Amniotic stem cell (primary cell): ENCODE measurements at places on chromosomes 1 and 21.
A peak's percentile ranks its signal among the peaks of the same experiment; 100 is the strongest.

- no peak for DNase-seq
Observed at GRCh38 chr1:55322842-55323241, 107.7 kb upstream of the USP24 start.

- no peak for DNase-seq
Observed at GRCh38 chr21:43191521-43191920, 22.7 kb downstream of the CRYAA start.

DNA sequence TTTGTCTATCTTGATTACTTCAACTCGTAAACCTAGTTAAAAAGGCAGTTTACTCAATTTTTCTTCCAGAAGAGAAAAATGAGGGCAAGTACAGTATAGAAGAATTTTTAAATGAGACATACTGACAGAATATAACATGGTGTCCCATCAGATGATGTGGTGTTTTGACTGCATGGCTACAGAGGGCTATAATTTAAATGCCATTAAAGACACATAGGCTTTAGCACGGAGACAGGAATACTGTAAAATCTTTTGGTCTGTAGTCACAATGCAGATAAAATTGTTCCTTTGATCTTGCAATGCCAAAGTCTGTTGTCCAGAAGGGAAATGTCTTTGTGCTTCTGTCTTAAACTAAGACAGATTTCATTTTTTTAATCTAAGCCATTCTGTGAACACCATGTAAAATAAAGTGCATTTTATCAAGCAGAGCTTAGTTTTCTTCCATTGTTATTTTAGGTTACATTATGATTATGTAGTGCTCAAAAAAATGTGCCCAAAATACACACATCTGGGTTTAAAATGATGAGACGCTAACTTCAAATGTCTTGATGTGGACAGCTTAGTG, 249.6 kb downstream of the PTPRC start:
- no peak for DNase-seq

DNA sequence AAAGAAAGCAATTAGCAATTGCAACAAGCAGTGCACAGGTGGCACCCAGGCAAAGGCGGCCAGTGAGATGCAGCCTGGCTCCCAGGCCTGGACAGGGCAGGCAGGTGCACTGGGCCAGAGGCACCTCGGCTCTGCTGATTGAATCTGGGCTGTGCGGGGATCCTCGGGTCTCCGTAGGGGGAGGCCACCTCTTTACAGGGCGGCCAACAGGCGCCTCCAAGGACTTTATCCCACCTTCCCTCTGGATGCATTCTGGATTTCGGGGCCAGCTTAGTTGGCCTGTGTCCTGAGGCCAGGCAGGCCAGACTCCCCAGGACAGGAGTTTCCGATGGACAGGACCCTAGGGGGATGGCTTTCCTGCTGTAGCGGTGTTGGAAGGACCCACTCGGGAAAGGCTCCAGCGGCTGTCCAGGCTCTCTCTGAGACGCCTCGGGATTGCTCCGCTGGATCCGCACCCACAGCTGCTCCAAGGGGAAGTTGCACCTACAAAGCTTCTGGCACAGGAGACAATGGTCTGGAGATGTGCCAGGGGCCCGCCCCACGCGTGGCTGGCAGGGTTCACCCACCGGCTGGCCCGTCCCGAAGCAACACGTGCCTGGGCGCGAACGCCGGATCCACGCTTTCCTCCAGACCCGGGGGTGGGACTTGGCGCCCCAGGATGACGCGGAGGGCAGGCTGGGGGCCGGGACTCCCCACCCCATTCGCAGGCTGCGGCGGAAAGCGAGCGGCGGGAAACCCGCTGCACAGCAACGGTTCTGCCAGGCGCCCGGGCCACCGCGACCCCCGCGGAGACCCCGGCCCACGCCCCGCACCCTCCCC, 810 bp downstream of the SLC19A1 start:
- no peak for DNase-seq

DNA sequence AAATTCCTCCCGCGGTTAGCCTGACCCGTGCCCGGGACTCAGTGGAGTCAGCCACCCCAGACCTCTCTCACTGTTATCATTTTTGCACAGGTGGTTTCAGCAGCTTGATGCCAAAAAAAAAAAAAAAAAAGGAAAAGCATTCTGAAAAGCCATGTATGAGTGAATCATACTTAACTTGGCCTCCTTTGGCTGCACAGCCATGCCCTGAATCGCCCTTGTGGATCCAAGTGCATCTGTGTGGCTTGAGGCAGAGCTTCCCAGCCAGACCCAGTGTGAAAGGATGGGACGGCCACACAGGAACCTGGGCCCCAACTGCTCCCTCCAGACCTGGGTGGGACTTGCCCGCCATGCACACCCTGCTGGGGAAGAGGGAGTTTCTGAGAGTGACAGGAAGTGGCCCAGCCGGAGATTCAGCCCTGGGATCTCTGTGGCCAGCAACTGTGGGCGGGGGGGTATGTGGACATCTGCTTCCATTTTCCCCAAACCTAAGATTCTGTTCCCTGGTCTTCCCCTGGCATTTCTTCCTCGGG, 8.6 kb downstream of the YBEY start:
- DNase-seq: no peak

- DNase-seq: no peak
Observed at GRCh38 chr21:17554679-17555465, 42.0 kb downstream of the CXADR start.

DNA sequence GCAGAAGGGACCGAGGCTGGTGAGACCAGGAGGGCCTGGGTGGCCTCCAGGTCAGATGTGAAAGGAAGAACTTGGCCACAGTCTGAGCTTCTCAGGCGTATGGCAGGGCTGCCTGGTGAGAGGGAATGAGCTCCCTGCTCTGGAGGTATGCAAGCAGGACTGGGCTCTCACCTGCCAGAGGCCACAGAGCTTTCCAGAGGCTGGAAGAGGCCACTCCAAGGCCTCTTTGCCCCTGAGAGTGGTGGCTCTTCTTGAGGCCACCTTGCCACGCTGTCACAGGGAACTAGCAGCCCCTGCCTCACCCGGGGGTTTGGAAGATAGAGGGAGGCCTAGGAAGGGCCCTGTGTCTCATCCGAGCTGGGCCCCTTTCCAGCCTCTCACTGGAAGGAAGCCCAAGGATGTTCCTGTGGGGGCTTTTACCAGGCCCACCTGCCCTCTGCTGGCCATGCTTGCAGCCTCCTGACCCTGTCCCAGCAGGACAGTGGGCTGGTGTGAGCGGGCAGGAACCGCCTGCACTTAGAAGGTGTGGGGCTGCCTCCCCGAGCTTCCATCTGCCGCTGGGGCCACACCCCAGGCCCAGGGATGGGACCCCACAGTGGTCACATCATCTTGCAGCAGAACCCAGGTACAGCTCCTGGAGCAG, 10.0 kb downstream of the PCSK9 start:
- no peak for DNase-seq

- DNase-seq: no peak
Observed at GRCh38 chr1:114549137-114549536, 32.3 kb downstream of the BCAS2 start.

DNA sequence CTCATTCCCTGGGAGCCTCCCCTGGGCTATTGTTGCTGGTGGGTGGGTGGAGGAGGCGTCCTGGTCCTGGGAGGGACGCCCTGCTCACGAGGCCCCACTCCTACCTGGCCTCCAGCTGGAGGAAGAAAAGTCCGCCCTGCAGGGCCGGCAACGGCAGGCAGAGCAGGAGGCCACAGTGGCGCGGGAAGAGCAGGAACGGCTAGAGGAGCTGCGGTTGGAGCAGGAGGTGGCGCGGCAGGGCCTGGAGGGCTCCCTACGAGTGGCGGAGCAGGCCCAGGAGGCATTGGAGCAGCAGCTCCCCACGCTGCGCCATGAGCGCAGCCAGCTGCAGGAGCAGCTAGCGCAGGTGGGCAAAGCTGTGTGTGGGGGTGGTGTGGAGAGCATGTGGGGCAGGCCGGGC, 24.9 kb downstream of the CROCC start:
- no peak for DNase-seq

GRCh38 chr1:213371847-213372619, 321.0 kb downstream of the RPS6KC1 start:
- DNase-seq: no peak

GRCh38 chr1:30916296-30916695, 7.7 kb upstream of the SDC3 start:
- no peak for DNase-seq

DNA sequence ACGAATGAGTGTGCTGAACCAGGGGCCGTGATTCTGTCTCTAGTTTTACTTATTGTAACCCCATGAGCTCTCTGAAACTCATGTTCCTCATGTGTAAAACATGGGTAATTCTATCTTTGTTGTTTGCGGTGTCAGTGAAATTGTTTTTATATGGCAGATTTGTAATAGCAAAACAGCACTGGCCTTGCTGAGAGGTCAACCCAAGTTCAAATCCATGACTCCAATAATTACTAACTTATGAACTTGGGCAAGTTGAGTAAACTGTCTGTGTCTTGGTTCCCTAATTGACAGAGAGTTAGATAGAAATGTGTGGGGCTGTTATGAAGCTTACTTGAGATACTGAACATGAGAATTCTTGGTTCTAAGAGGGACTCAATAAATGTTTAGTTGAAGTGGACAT, 17.8 kb downstream of the C1orf116 start:
- DNase-seq: no peak

GRCh38 chr1:93257889-93258288, 77.4 kb downstream of the CCDC18 start:
- DNase-seq: no peak

DNA sequence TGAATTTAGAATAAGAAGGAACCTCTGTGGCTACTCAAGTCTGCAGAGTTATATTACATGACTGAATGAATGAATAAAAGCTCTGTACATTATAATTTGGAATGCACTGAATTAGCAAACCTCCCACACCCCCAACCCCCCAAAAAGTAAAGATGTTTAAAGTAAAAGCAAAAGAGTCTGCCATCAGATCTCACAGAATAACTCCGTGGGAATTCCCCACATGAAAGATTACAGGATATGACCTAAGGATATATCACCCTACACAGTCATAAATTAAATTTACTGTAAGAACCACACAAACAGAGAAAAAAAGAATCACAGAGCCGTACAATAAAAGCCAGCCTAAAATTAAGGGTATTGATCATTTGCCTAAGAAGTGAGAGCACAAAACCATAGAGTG, 587.3 kb downstream of the PTPRC start:
- no peak for DNase-seq

- no peak for DNase-seq
Observed at GRCh38 chr1:169594391-169594790, 8.1 kb upstream of the F5 start.

GRCh38 chr1:92188436-92189255, 29.1 kb upstream of the C1orf146 start:
- DNase-seq: no peak

- no peak for DNase-seq
Observed at GRCh38 chr1:231419738-231420298, 2.3 kb downstream of the EGLN1 start.

- DNase-seq: peak; percentile 3
Observed at GRCh38 chr1:63327417-63328054, 5.2 kb downstream of the FOXD3 start.

GRCh38 chr1:214310010-214310409, 29.1 kb downstream of the SMYD2 start:
- DNase-seq: no peak

GRCh38 chr1:52601991-52602855, at the start of gene GPX7:
Gene GPX7, plus strand, starts transcription at chr1:52602371. Its CDS starts 39 bp downstream, at chr1:52602410.
- DNase-seq: no peak

GRCh38 chr1:9753121-9753531, 70.6 kb downstream of the CLSTN1 start:
- peak; percentile 58 for DNase-seq

DNA sequence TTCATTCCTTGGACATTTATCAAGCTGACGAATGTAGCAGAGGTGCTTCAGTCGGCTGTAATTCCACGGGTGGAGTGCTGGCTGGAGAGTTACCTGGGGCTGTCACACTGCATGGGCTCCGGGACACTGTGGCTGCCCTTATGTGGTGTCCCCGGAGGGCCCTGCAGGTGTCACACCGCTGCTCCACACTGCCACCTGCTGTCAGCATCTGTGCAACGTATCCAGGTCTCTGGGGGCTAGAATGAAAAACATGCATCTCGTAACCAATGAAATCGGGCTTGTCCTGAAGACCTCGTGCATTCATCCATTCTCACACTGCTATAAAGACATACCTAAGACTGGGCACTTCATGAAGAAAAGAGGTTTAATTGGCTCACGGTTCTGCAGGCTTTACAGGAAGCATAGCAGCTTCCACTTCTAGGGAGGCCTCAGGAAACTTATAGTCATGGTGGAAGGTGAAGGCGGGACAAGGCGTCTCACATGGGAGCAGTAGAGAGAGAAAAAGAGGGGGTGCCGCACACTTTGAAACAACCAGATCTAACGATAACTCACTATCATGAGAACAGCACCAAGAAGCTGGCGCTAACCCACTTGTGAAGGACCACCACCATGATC, 46.7 kb upstream of the PCBP3 start:
- DNase-seq: peak; percentile 15

GRCh38 chr1:175887981-175888428, 144.6 kb upstream of the TNR start:
- DNase-seq: no peak
